ENCODE measurements at places on chromosomes 11 and 22.

DNA sequence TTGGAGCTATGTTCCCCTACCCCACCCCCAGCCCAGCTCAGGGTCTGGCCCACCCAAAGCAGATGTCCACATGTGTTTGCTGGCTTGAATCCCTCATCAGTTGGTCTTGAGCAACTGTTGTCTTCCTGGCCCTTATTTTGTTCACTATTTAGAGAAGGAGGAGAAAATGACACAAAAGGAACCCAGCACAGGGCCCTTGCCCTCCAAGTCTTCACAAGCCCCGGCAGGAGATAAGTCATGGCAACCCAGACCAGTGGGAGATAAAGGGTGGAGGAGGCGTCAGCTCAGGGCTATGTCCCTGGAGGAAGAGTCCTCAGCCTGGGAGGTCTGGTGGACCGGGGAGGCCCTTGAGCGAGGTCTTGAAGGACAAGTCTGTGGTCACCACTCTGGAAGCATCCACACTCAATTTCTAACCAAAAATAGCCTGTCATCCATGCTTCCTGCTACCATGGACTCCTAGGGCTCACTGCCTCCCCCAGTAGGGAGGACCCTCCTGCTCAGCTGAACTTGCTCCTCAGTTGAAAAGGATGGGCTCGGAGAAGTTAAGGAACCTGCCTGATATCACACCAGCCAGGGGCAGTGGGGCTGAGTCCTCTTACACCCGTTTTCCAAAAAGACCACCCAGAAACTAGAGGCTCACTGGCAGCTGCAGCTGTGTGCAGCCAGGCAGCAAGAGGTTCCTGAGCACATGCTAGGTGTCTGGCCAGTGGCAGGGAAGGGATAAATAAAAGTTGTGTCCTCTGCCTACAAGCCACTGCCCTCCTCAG is 1.8 kb upstream of the RAB3IL1 start:
- DNase-seq: no peak

DNA sequence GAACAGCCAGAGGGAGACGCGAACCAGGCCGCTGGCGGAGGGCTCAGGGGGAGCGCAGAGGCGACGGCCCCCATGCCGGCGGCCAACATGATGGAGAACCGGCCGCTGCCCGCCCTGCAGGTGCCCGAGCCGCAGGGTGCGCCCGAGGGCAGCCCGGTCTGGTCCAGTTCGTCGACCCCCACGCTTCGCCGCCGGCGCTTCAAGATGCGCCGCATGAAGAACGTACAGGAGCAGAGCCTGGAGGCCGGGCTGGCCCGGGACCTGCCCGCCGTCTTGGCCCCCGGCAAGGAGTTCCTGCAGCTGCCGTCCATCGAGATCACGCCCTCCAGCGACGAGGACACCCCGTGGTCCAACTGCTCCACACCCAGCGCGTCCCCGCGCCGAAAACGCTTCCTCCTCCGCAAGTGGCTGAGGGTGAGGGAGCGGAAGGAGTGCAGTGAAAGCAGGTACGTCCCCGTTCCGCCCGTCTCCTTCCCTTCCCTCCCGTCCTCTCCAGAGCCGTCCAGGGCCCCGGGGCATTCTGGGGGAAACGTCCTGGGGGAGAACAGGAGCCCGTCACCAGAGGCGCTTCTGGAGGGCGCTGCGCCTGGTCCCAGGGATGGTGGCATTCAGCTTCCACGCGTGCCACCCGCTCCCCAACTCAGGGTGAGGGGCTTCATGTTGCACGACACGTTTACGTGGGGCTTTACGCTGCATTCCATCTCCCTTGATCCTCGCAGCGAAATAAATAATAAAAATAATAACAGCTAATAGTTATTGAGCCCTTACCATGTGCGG is 840 bp downstream of the GRAMD1B start:
- no peak for DNase-seq

- peak; percentile 19 for DNase-seq
Observed at GRCh38 chr11:2750682-2751522, 51.1 kb upstream of the KCNQ1OT1 start.

- DNase-seq: no peak
Observed at GRCh38 chr11:75326439-75326810, 25.0 kb downstream of the ARRB1 start.

- DNase-seq: no peak
Observed at GRCh38 chr22:41078931-41079330, 13.5 kb upstream of the EP300 start.

DNA sequence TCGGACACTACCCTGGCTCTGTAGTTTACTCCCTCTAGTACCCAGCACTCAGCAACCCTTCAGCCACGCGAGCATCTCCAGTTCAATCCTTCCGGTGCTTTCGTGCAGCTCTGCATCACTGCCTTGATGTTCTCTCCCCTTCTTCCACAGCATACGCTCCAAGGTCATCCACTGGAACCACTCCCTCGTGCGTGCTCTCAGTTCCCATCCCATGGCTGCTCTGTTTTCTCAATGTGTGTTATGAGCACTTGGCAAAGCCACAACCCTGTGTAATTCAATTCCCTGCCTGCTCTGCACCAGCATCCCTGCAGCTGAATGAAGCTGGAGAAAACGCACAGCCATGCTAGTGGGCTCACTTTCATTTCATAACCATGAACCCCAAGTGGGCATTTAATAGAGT is 38.5 kb upstream of the NFRKB start:
- DNase-seq: peak; percentile 36

DNA sequence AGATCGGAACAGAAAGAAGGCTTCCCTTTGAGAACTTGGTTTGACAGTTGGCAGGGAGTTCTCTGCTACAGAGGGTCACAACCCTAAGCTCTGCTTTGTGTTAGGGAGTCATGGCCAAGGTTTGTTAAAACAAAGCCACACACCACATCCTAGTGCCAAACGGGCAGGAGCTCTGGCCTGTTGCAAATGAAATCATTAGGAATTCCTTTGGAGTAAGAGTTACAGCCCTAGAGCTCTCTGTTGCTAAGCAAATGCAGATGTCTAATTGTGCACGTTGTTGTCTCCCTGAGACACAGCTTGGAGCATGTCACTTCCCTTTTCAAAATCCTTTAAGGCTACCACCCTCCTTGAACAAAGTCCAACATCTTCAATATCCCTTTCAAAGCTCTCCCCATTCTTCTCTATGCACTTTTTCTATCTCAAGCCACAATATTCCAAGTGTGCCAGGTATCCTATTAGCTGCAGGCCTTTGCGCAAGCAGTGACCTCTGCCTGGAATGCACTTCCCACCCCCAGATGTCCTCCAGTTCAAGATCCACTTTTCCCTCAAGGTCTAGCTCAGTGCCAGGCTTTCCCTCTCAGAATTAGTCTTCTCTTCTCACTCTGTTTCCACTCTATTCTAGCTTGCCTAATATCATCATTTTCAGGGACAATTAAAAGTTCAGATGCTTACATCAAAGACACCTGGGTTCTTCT is 253.7 kb upstream of the POU2AF2 start:
- DNase-seq: no peak

GRCh38 chr11:128164080-128164741 is 423.1 kb downstream of the ETS1 start:
- no peak for DNase-seq

- DNase-seq: no peak
Observed at GRCh38 chr11:132234878-132235277, 864.5 kb downstream of the NTM start.

- no peak for DNase-seq
Observed at GRCh38 chr11:79809487-79809886, 368.7 kb upstream of the TENM4 start.

GRCh38 chr11:57513452-57513795 is 2.1 kb downstream of the SLC43A1 start:
- no peak for DNase-seq

All from NCI-H2107 (cell line).